ENCODE measurements at places on chromosomes 3 and 15. TPM values are rescaled to one million over a fixed set of nuclear protein-coding genes. Genes with fewer than 3 reads are reported as not detected.

- no peak for DNase-seq
Measured at GRCh38 chr3:58369876-58370275, 37.2 kb downstream of the PXK start.

DNA sequence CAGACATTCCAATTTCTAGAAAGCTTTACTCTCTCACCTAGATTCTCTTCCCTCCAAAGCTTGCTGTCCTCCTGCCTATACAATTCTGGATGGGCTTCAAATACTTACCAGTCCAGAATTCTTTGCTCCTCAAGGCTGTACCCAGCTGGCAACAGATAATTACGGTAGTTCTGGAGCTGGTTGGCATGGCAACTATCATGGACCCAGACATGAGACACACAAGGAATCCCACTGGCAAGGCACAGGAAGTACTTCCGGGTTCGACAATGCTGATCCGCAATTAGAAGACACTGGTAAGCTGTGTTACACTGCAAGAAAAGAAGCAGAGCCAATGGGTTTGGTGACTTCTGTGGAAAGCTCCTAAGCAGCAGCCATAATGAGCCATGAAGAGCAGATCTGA, 37.9 kb downstream of the TUBGCP4 start:
- no peak for DNase-seq

- DNase-seq = no peak
Measured at GRCh38 chr3:53590606-53591005, 96.2 kb downstream of the CACNA1D start.

GRCh38 chr3:51044982-51045381, 340.1 kb upstream of the MANF start:
- no peak for DNase-seq

- DNase-seq = no peak
Measured at GRCh38 chr3:151946606-151947005, 73.2 kb downstream of the SUCNR1 start.

DNA sequence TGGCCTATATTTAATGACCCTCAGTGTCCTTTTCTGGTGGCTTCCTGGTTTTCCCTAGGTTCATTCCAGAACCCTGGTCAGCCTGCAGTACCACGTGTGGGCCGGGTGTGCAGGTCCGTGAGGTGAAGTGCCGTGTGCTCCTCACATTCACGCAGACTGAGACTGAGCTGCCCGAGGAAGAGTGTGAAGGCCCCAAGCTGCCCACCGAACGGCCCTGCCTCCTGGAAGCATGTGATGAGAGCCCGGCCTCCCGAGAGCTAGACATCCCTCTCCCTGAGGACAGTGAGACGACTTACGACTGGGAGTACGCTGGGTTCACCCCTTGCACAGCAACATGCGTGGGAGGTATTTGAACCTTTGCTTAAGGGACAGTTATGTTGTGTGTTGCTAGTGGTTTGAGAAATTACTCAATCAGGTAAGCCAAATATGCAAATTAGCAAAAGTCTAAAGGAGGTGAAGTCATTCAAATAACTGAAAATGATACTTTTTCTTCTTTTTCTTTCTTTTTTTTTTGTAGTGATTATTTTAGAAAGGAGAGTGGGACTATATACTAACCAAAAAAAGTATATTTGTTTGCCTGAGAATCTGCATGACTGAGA, 259.2 kb downstream of the ADAMTSL3 start:
- no peak for DNase-seq

DNA sequence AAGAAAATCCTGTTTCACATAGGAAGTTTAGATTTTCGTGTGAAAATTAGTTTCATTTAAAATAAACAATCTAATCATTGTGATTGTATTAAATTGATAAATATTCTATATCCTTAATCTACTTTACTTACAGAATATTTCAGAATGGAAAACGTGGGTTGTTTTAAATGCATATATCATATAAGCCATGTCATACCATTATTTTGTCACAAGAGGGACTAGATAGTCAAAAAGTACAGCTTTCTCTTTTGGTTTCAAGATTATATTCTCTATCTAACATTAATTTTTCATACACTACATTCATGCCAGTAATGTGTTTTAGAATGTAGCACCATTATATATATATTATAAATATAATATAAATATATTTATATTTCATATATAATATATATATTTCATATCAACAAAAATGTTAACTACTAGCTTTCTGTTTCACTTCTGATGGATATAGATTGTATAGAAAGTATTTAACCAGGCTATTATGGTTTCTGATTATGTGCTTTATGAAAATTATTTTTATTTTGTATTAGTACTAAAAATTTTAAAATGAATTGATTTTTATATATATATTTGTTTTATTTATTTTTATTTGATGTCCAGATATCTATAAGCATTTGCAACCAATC, 45.3 kb downstream of the OSTN start:
- no peak for DNase-seq

GRCh38 chr3:58058361-58059263, 50.4 kb downstream of the FLNB start:
- no peak for DNase-seq

DNA sequence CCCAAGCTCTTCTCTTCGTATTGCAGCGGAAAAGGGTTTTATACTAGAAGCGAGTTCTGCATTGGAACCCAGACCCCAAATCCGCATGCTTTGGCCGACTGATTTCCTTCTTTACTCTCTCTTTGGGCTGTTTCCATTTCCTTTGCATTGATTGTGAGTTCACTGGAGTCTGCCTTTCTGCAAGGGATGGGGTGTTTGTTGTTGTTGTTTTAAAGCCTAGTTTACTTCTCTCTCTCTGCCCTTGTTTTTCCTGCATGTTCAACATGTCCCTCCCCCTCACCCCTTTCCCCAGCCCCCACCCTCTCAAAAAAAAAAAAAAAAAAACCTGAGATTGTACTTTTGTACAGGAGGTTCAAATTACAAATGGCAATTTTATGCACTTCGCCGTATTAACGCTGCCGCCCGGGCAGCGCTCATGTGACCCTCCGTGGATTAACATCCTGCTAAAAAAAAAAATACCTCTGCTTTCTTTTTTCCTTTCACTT, 2.2 kb downstream of the NR2F2 start:
- no peak for DNase-seq

- no peak for DNase-seq
Measured at GRCh38 chr15:33344111-33344510, 33.3 kb downstream of the RYR3 start.

DNA sequence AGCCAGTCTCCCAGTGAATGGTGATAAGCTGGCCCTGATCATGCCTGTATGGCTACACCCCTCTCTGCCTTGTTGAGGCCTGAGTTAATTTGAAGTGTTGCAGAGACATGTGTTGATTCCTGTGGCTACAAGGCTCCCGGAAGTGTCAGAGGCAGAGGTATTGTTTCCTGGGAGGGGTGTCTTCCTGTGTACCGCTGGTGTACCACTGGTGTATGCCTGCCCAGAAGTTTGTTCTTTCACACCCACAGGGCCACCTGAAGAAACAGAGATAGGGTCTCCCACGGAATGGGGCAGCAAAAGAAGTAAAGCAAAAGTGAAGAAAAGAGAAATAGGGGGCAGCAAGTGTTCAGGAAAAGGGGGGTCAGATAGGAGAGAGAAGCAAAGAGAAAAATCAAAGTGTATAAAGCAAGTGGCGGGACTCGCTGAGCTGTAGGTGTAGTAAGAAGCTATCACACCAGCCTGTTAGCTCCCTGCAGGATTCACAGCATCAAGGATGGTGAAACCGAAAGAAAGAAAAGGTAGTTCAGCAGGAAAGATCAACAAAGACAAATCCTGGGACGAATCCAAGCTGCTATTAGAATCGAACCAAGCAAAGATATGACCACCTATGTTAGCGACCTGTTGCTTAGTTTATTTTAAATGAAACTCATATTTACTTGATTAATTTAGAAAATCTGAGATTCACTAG, 36.6 kb upstream of the CD47 start:
- DNase-seq = no peak

GRCh38 chr15:55108858-55109518, 87.8 kb downstream of the RSL24D1 start:
- peak; percentile 88 for DNase-seq

DNA sequence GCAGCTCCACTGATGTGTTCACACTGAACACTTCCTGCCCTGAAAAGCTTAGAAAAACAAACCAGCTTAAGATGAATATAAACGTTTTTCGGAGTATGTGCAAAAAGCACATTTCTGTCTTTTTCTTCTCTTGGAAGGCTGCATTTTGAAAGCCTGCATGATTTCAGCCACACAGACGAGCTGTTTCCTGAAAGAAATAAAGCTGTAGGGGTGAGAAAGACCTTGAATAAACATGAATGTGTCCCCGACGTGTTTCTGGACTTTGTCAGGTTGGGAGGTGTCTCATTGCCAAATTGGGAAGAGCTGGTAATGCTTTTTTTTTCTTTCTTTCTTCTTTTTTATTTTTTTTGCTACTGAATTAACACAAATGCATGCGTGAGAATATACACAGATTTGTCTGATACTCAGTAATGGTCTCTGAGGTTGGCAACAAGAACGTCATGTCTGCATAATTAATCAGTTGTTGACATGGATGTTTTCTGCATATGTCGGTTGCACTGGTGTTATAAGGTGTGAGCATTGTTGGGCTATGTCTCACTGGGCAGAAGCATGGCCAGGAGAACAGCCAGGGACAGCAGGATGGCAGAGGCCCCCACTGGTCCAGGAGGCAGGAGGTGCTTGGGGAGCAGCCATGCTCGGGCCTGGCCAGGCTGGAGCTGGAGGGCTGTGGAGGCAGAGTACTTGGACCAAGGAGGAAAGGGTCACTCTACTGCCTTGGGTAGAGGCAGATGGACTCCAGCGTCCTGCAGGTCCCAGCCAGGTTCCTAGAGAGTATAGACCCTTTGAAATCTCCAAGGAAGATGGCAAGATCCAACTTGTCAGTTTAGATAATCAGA, 39.0 kb downstream of the ADAMTSL3 start:
- DNase-seq = no peak

- DNase-seq = peak; percentile 88
Measured at GRCh38 chr15:96160269-96160668, 170.2 kb upstream of the NR2F2 start.

DNA sequence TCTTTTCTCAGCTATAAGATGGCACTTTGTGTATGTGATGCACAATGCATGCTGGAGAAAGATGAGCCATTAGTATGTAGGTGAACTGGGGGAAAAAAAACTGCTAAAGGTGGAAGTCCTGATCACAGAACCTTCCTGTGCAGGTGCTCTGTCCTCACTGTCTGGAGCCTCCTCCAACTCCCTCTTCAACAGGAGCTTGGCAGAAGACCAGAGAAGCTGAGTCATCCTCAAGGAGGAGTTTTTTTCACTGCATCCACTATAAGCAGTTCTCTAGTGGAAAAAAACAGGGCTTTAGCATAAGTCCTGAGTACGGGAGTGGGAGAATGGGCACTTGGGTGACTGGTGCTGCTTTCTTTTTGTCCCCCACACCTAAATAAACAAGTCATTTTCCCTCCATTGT, 168.4 kb upstream of the CADPS start:
- DNase-seq = no peak

GRCh38 chr15:38520035-38520434, 44.6 kb downstream of the RASGRP1 start:
- DNase-seq = no peak

GRCh38 chr3:136078421-136079364, 113.2 kb downstream of the PPP2R3A start:
- DNase-seq = no peak

GRCh38 chr3:34419801-34420200, 621.4 kb downstream of the PDCD6IP start:
- no peak for DNase-seq

DNA sequence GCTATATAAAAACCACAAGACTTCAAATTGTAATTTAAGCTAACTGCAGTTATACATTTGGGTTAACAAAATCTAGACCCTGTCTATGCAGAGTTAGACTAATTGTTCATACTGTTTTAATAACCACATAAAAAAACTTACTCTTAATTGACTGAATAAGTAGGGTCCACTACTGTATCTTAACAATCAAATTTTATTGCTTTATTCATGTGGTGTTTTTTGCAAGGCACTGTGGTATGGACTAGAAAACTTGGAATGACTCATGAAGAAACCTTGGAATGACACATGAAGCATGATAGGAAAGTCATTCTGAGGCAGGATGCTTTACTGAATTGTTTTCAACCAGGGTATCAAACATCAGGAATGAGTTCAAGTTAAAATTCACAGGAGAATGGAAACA, 2.3 kb downstream of the SERP1 start:
- DNase-seq = no peak

DNA sequence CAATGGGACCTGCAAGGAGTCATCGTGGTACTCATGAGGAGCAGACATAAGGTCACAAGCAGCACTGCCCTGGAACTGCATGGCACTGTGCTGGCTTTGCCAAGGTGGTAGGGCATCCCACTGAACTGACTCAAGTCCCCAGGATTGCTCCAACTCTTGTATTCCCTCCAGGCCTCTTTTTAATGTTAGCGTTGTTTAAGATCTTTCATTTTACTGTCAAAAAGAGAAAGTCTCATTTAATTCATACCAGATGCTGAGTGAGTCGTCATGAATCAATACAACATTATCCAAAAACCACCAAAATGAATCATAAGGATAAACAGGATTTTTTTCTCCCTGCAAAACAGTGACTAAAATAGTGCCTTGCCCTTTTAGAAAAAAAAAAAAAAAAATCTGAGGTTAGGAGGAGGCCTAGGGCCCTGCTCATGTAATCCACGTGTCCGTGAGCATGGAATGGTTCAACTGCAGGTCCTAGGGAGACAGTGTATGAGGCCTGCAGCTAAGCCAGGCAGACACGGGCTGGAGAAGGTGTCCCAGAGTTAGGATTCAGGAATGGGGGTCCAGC, 36.7 kb upstream of the BLM start:
- DNase-seq = no peak

- DNase-seq = no peak
Measured at GRCh38 chr3:18049096-18049495, 306.7 kb upstream of the TBC1D5 start.

DNA sequence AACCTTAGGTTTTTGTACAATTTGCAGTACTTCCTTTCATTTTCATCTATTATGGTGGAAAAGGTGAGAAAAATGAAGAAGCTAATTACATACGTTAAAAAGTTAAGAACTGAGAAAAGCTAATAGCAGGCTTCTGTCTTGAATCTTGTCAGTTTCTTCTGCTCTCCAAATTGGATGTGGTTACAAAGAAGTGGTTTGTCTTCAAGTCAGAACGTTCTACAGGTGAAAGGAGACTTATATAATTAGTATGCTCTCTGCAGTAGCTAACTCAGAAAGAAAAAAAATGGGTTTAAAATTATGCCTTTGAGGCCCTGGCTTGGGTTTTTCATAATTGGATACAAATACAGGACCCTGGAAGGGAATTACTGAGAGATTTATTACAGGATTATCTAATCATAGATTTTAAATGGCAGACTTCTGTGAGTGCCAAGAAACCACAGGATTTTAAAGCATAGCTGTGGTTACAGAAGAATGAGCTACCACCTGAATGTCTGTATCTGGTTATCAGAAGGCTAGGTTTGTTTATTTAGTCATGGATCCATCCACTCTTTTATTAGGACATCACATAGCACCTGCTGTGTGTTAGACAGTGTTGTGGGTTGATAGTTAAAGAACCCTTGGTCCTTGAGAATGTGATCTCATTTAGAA, 528.1 kb upstream of the MCTP2 start:
- no peak for DNase-seq

Gene DCLK3
- 0.24 TPM for total RNA-seq

Gene RFT1
- 15.7 TPM for total RNA-seq

Gene MESP2
- total RNA-seq = 0.32 TPM

Gene ABHD6
- total RNA-seq = 7.6 TPM

Gene SLCO2A1
- 87.8 TPM for total RNA-seq

Gene CPLX3
- not detected for total RNA-seq

Gene CLRN1
- not detected for total RNA-seq

Gene STT3B
- total RNA-seq = 82.5 TPM

Gene TMEM266
- total RNA-seq = 0.28 TPM

Gene LRRC15
- 3.0 TPM for total RNA-seq

Gene TGM5
- 1.0 TPM for total RNA-seq

Gene PIK3CB
- 21.1 TPM for total RNA-seq
